ENCODE measurements at places on chromosomes 4 and X.

DNA sequence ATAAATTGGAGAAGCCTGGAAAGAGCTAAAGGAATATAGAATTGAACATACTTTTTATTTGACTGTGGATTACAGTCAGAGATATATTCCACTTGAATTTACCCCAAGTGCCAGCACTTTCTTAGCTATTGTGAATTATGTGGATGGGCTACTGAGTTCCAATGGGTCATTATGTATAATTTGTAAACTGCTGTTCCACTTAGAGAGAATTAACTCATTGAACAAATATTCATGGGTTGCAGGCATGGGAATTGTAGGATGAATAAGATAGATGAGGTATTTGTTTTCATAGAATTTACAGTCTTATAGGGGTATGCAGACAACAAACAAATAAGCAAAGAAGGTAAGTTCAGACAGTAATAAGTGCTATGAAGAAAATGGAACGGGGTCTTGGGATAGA lies 195.7 kb downstream of the SHROOM3 start:
- no peak overlapping the region for H3K27ac ChIP-seq
- no peak for DNase-seq
- H3K4me1 ChIP-seq = peaks cover 4% of the 10 kb centered on the region
- no peak overlapping the region for H3K4me3 ChIP-seq
- H3K36me3 ChIP-seq = no peaks in the 10 kb centered on the region
- no peaks in the 10 kb centered on the region for H3K27me3 ChIP-seq

- no peak for DNase-seq
- H3K4me1 ChIP-seq = no peaks in the 10 kb centered on the region
- H3K27ac ChIP-seq = no peak overlapping the region
- H3K36me3 ChIP-seq = no peaks in the 10 kb centered on the region
- H3K27me3 ChIP-seq = no peaks in the 10 kb centered on the region
Observed at GRCh38 chrX:155857561-155857960, 23.6 kb upstream of the VAMP7 start.

DNA sequence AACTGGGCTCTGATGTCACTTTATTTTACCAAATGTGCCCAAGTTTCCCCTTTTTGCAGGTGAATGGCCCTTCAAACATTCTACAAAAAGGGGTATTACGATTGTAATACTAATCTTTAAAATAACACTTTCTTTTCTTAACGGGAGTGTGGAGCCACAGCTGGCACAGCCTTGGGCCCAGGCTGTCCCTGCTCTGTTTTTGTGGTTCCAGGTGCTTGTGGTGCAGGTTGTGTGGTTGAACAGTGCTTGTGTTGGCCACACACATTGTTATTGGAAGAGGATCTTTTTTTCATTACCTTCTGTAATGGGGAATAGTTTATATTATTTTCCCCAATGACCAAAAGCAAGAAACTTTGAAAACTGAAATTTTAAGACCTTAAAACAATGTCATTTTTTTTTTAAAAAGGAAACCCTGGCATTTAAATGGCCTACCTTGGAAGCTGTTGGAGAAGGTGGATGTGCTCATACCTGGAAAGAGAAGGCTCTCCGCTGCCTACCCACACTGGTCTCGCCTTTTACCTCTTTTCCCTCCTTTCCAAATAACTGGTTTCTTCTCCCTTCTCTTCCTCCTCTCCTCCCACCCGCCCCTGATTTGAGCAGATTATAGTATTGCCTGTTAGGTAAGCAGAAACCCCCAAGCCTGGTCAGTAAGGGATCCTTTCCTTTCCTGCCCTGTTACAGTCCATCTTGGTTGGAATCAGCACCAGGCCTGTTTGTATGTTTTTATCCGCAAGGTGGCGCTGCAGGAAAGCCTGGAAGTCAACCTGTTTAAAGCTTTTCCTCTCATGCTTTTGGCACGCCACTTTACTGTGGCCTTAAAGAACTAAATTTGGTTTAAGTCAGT lies 28.6 kb downstream of the HADH start:
- H3K27me3 ChIP-seq = no peaks in the 10 kb centered on the region
- H3K27ac ChIP-seq = no peak overlapping the region
- H3K4me3 ChIP-seq = no peak overlapping the region
- no peaks in the 10 kb centered on the region for H3K4me1 ChIP-seq
- DNase-seq = peak; percentile 78

DNA sequence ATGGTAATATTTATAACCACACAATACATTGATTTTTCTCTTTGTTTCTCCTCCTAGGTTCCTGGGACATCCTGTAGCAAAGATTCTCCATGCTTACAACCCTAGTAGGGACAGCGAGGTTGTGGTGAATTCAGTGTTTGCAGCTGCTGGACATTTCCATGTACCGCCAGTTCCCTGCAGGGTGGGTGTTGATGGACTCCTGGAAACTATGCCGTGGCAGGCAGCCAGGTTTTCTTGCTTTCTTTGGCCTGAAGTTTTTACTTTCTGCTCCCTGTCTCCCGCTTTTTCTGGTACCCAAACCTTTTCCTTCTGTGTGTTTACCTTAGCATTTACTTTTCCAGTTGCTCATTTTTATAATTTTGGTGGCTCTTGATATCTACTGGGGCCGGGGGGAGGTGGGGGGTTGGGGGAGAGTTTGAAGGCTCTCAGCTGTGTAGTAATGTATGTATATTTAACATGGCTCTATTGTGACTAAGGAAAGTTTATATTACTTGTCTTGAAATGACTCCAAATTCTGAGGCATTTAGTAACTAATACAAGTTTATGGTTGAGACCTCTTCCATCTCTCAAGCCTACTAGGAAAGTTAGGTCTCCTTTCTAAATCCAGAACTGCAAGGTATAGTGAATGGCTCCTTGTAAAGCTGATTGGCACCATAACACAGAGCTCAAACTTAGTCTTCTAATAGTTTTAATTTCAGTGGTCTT lies 89.7 kb downstream of the TMEM131L start:
- peaks cover 7% of the 10 kb centered on the region for H3K4me1 ChIP-seq
- H3K4me3 ChIP-seq = no peak overlapping the region
- peaks cover 2% of the 10 kb centered on the region for H3K36me3 ChIP-seq
- no peak for DNase-seq
- no peak overlapping the region for H3K27ac ChIP-seq
- no peaks in the 10 kb centered on the region for H3K27me3 ChIP-seq

- H3K4me1 ChIP-seq = no peaks in the 10 kb centered on the region
- no peak for DNase-seq
- H3K36me3 ChIP-seq = no peaks in the 10 kb centered on the region
- no peak overlapping the region for H3K27ac ChIP-seq
- H3K27me3 ChIP-seq = no peaks in the 10 kb centered on the region
Observed at GRCh38 chrX:3166670-3167455, 125.6 kb downstream of the ARSF start.

- no peaks in the 10 kb centered on the region for H3K27me3 ChIP-seq
- no peaks in the 10 kb centered on the region for H3K4me1 ChIP-seq
- H3K27ac ChIP-seq = no peak overlapping the region
- H3K36me3 ChIP-seq = no peaks in the 10 kb centered on the region
Observed at GRCh38 chr4:89491761-89492160, 184.2 kb upstream of the GPRIN3 start.

- H3K4me1 ChIP-seq = no peaks in the 10 kb centered on the region
- no peaks in the 10 kb centered on the region for H3K27me3 ChIP-seq
- no peaks in the 10 kb centered on the region for H3K36me3 ChIP-seq
- H3K27ac ChIP-seq = no peak overlapping the region
Observed at GRCh38 chr4:81314897-81315470, 100.0 kb upstream of the PRKG2 start.

DNA sequence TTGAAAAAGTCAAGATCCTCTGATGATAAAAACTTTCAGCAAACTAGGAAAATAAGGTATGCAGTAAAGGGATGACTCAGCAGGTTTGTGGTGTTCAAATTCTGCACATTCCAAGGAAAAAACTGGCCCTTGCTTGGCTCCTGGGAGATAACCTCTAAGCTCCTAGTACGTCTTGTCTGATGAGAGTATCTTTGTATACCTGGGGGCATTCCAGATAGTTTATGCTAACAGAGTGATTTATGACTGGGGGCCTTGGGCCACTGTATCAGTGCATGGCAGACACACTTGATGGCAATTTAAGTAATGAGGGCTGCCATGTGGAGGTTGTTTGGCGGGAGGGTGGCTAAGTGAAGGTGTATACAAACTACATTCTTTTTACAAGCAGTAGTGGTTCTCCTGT lies 56.9 kb downstream of the NSG1 start:
- H3K36me3 ChIP-seq = no peaks in the 10 kb centered on the region
- H3K4me1 ChIP-seq = no peaks in the 10 kb centered on the region
- DNase-seq = no peak
- no peaks in the 10 kb centered on the region for H3K27me3 ChIP-seq
- H3K4me3 ChIP-seq = no peak overlapping the region

DNA sequence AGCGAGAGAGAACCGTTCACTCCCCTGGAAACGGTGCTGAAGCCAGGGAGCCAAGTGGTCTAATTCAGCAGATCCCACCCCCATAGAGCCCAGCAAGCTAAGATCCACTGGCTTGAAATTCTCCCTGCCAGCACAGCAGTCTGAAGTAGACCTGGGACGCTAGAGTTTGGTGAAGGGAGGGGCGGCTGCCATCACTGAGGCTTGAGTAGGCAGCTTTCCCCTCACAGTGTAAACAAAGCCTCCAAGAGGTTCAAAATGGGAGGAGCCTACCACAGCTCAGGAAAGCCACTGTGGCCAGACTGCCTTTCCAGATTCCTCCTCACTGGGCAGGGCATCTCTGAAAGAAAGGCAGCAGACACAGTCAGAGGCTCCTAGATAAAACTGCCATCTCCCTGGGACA lies 37.8 kb upstream of the CDS1 start:
- H3K27ac ChIP-seq = no peak overlapping the region
- no peaks in the 10 kb centered on the region for H3K4me1 ChIP-seq
- H3K36me3 ChIP-seq = no peaks in the 10 kb centered on the region
- no peaks in the 10 kb centered on the region for H3K27me3 ChIP-seq
- H3K4me3 ChIP-seq = no peak overlapping the region
- DNase-seq = no peak

- no peak overlapping the region for H3K27ac ChIP-seq
- DNase-seq = no peak
- H3K36me3 ChIP-seq = no peaks in the 10 kb centered on the region
- H3K4me3 ChIP-seq = no peak overlapping the region
- H3K27me3 ChIP-seq = no peaks in the 10 kb centered on the region
Observed at GRCh38 chrX:153869473-153870287, 16.3 kb downstream of the L1CAM start.

- H3K27ac ChIP-seq = no peak overlapping the region
- no peaks in the 10 kb centered on the region for H3K36me3 ChIP-seq
- no peak for DNase-seq
- no peaks in the 10 kb centered on the region for H3K4me1 ChIP-seq
- H3K4me3 ChIP-seq = no peak overlapping the region
Observed at GRCh38 chr4:117434424-117434823, 349.0 kb upstream of the TRAM1L1 start.

GRCh38 chr4:111475001-111475400 lies 670.3 kb upstream of the FAM241A start:
- no peak for DNase-seq
- H3K4me1 ChIP-seq = no peaks in the 10 kb centered on the region
- H3K27ac ChIP-seq = no peak overlapping the region
- H3K36me3 ChIP-seq = no peaks in the 10 kb centered on the region
- H3K4me3 ChIP-seq = no peak overlapping the region

GRCh38 chr4:44738615-44739014 lies 12.3 kb upstream of the GNPDA2 start:
- no peak overlapping the region for H3K4me3 ChIP-seq
- H3K4me1 ChIP-seq = no peaks in the 10 kb centered on the region
- DNase-seq = no peak
- no peaks in the 10 kb centered on the region for H3K36me3 ChIP-seq

- no peaks in the 10 kb centered on the region for H3K27me3 ChIP-seq
- peaks cover 17% of the 10 kb centered on the region for H3K4me1 ChIP-seq
- no peaks in the 10 kb centered on the region for H3K36me3 ChIP-seq
- DNase-seq = peak; percentile 90
- H3K27ac ChIP-seq = peak within 1 kb of the TSS; percentile 71
Observed at GRCh38 chr4:48906206-48907173, at the start of gene OCIAD2. OCIAD2 (minus strand) TSS chr4:48906774; CDS start chr4:48904549, 2,225 bp downstream.

DNA sequence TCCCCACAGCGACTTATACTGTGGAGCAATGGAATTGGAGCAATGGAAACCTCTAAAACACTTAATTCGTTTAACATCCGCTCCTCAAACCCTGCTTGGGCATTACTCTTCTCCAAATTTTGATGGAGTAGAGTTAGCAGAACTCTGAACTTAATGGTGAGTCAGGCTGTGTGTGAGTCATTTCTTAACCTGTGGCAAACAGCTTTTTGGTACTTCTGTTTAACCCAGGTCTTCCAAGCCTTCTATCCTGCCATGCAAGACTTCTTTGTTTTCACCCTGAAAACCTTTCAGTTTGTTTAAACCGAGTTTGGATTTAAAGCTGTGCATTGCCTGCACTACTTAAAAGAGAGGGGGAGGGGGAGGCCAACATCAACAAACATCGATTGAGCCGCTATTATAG lies 3.6 kb upstream of the AMOT start:
- H3K4me1 ChIP-seq = no peaks in the 10 kb centered on the region
- H3K27ac ChIP-seq = no peak overlapping the region
- H3K27me3 ChIP-seq = no peaks in the 10 kb centered on the region

- H3K36me3 ChIP-seq = no peaks in the 10 kb centered on the region
- H3K4me1 ChIP-seq = no peaks in the 10 kb centered on the region
- no peak overlapping the region for H3K27ac ChIP-seq
- no peaks in the 10 kb centered on the region for H3K27me3 ChIP-seq
- no peak overlapping the region for H3K4me3 ChIP-seq
Observed at GRCh38 chr4:47478804-47479203, 6.3 kb upstream of the ATP10D start.

DNA sequence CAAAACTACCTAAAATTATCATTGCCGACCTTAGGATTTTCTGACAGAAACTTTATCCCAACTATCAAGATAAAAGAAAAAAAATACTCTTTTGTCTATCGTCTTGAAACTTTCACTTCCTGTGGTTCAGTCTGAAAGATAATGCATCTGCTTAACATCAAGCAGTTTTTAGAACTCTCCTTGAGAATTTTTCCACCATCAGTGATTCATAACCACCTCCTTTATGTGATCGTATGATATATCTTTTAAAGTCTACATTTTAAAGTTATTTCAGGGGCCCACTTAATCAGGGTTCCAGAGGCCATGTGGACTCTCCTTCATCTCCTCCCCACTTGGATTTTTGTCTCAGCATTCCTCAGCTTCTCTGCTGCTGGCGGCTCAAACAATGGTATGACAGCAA lies 272.8 kb upstream of the TENM3 start:
- no peaks in the 10 kb centered on the region for H3K36me3 ChIP-seq
- no peak overlapping the region for H3K4me3 ChIP-seq
- no peak overlapping the region for H3K27ac ChIP-seq
- no peaks in the 10 kb centered on the region for H3K27me3 ChIP-seq
- H3K4me1 ChIP-seq = no peaks in the 10 kb centered on the region

- no peaks in the 10 kb centered on the region for H3K27me3 ChIP-seq
- no peaks in the 10 kb centered on the region for H3K36me3 ChIP-seq
- H3K27ac ChIP-seq = no peak overlapping the region
- H3K4me1 ChIP-seq = no peaks in the 10 kb centered on the region
Observed at GRCh38 chr4:60463857-60464502, 736.1 kb upstream of the ADGRL3 start.

DNA sequence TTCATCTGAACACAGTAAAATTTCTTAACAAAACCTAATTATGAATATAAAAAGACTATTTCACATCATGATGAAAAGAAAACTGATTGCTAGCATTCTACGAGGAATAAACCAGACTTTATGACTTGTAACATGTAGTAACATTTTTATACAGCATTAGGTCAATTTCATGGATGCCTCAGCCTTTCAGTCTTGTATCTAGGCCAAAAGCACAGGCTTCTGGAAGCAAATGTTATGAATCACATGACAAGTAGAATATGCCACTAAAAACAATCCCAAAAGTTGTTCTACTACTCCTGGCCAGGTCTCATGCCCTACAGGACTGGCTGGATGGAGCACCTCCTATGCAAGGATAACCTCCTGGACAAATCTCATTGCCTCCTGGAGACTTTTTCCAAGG lies 101.2 kb downstream of the ARHGAP6 start:
- H3K36me3 ChIP-seq = no peaks in the 10 kb centered on the region
- H3K4me3 ChIP-seq = no peak overlapping the region
- no peaks in the 10 kb centered on the region for H3K4me1 ChIP-seq
- H3K27me3 ChIP-seq = no peaks in the 10 kb centered on the region

Data from upper lobe of left lung (tissue), 6 donors.